CD4-positive, alpha-beta T cell treated with Interleukin-4 for 1 hour (primary cell): ENCODE measurements at places on chromosomes 12 and 14.

- no peak for DNase-seq
Measured at GRCh38 chr12:120204171-120204570, 3.3 kb upstream of the RPLP0 start.

GRCh38 chr14:94685681-94686485, 73.7 kb downstream of the SERPINA3 start:
- DNase-seq: no peak

DNA sequence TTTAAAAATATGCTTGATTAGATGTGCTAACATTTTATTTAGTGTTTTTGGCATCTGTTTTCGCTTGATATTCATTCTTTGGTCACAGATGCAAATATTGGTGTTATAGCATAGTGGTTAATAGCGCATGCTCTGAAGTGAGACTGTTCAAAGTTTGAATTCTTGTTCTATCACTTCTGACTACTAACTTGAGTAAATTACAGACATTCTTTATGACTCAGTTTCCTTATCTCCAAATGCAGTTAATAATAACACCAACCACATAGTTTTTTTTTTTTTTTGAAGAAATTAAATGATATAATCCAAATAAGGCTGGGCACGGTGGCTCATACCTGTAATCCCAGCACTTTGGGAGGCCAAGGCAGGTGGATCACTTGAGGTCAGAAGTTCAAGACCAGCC, 81.0 kb downstream of the TMX1 start:
- no peak for DNase-seq

DNA sequence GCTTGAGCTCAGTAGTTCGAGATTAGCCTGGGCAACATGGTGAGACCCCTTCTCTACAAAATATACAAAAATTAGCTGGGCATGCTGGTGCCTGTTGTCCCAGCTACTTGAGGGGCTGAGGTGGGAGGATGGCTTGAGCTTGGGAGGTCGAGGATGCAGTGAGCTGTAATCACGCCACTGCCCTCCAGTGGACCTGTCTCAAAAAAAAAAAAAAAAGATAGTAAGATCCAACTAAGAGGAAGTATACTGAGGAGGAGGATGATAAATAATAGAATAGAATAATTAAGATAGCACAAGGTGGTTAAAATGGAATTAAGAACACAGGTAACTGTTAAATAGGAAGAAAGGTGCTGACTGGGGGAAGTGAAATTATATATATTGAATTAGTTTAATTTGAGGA, 37.0 kb upstream of the BAZ1A start:
- DNase-seq: no peak

DNA sequence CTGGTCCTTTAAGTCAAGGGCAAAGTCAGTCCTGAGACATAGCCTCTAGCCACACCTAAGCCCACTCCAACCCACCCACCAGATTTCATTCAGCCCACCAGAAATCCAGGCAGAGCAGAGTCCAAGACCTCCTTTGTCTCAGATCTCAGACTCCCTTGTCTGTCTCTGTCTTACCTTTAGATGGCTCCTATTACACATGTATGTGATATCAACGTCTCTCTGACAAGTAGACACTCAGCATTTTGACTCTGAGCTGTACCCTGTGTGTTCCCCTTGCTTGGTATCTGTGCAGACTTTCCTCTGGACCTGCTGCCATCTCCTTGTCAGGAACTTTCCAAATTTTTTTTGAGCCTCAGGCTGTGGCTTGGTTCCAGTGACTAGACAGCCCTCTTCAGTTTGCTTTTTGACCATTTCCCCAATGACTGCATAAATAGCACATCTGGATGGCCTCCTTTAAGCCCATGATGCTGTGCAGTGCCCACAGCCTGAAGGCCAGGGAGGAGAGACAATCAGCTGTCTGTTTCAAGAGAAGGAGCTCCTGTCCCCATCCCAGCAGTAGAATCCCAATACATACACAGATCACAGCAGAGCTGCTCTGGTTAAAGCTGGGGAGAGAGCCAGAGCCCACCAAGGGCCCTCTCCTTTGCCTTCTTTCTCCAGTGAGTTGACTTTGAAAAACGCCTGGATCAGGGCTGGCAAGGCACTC, 7.0 kb downstream of the POU6F1 start:
- DNase-seq: no peak

DNA sequence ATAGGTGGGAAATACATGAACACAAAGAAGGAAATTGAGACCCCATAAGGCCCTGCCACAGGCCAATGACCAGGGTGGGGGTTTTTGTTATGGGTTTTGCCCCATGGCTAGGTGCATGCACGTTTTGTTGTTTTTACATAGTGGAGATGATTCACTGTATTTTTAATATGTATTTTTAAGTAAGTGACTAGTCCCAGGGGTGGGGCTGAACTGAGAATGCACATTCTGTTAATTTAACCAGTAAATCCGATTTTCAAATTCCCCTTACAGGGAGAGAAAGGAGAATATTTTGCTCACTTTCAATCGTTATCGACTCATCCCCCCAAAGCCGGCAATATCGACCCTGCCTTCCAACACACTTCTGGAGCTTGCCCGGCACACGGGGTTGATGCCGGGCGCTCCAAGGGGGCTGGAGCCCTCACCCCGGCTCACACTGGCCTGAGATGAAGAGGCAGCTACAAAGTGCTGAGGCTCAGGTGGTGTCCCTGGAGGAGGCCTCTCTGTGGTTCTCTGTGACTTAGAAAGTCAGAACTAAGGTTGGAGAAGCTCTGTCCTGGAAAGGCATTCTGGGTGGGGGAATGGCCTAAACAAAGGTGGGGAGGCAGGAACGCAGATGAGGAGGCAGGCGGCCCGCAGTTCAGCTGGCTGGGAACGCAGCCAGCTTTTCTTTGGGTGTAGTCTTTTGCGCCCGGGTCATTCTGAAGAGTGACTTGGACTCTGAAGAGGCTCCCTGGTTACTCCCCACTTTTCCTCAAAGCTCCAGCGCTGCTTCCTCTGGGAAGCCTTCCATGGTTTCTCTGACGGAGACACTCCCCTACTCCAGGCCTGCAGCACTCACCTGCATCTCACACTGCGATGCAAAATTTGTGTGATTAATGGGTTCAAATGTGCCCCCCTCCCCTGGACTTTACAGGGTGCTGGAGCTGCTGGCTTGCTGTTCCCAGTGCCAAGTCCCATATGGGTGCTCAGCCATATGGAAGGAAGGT, 50.7 kb upstream of the DLK1 start:
- DNase-seq: no peak

GRCh38 chr14:61147831-61148549, 133.1 kb downstream of the TMEM30B start:
- no peak for DNase-seq

DNA sequence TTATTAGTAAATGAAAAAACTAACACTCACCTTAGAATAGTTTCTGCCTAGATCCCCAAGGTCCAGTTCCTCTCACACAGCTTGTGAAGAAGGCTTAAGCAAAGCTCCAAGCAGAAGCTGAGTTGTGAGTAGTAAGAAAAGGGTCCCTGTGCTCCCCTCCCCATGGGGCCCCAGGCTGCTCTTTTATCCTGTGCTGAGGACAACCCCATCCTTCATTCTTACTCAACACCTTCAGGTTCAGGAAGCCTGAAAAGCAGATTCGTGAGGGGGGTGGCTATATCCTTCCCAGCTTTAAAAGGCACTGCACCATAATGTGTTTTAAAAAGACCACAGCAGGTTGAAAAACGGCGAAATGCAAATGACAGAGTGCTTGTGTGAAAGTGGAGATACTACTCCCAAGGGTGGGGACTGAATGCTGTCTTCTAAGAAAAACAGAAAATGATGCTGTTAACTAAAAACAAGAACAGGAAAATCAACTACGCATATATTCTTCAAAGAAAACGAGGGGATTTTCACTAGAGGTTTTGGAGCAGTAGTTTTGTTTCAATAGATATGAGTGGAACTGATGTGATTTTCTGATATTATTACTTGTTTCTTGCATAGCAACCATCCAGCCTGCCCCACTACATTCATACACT, 182.7 kb downstream of the KTN1 start:
- DNase-seq: peak; percentile 28

GRCh38 chr14:75338398-75338797, 59.8 kb downstream of the FOS start:
- DNase-seq: no peak

- no peak for DNase-seq
Measured at GRCh38 chr12:65953631-65954030, 129.3 kb downstream of the HMGA2 start.

DNA sequence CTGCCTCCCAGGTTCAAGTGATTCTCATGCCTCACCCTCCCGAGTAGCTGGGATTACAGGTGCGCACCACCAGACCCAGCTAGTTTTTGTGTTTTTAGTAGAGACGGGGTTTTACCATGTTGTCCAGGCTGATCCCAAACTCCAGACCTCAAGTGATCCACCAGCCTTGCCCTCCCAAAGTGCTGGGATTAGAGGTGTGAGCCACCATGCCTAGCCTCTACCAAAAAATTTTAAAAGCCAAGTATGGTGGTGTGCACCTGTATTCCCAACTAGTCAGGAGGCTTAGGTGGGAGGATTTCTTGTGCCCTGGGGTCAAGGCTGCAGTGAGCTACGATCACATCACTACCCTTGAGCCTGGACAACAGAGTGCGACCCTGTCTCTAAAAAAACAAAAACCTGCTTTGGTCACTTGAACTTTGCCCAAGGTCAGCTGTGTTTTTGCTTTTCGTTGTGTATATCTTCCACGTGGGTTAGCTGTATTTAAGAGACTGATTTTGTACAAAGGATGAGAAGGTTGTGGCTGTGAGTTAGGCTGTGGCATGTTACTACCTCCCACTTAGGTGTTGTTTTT, 12.7 kb downstream of the C12orf76 start:
- DNase-seq: no peak

DNA sequence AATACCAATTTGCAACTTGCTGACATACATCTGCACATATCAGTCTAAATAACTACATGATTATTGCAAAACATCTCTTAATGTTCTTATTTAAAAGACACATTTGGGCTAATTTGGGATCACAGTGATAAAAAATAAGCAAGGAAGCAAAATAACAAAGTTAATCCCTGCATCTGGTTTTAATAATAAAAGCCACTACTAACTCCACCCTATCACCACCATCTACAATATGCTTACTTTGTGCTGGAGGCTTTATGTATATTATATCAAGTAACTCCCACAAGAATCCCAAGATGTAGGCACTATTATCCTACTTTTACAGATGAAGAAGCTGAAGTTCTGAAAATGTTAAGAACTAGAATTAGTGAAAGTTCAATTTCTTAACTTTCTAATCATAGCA, 45.7 kb downstream of the TAOK3 start:
- DNase-seq: no peak

GRCh38 chr14:90645842-90646443, 170.3 kb downstream of the TTC7B start:
- no peak for DNase-seq

DNA sequence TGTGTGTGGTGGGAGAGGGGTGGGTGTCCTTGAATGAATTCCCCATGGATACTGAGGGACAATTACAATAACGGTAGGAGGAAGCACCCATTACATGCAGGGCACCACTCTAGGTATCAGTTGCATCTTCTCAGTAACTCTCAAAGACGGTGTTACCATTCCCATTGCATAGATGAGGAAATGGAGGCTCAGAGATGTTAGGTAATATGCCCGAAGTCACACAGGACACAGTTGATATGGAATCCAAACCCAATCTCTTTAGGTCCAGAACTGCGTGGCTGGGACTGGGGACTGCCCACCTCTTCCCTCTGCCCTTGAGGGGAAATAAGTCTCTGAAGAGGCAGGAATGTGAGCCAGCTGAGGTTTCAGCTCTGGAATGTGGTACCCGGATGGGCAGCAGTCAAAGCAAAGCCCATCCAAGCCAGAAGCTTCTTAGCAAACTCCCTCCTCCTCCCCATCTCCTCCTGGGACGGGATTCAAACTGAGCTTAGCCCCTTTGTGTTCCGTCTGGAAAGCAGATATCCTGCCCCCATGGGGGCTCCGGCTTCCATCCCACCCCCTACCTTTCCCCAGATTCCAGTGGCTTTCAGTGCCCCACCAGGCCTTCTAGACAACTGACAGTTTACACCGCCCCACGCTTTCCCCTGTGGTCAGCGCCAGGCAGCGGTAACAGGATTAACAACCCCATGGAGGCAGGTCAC, 187.5 kb downstream of the RBM19 start:
- DNase-seq: no peak

DNA sequence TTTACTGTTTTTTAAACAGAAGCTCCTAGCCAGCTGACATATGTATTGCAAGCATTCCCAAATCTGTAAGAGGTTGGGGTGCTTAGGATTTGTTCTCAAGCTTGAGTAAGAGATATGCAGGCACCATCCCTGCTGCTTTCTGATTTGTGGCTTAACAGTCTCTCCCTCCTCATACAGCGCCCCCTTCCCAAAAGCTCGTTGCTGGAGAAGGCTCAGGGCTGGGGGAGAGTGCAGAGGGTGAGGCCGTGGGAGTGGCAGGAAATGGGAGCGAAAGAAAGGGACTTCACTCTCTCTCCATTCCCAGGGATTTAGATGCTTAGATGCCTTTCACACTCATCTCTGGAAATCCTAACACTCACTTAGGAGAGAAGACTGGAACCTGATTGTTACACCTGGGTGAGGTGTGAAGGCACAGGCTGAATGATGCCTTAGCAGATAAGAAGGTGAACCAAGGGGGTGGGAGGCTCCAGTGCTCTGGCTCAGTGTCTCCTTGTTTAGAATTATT, 172.0 kb downstream of the C12orf75 start:
- DNase-seq: no peak

GRCh38 chr12:116933091-116933490, 22.3 kb downstream of the FBXW8 start:
- DNase-seq: no peak

GRCh38 chr14:68623307-68623706, 169.6 kb downstream of the ZFP36L1 start:
- DNase-seq: no peak

GRCh38 chr14:41022932-41023331, 583.7 kb upstream of the LRFN5 start:
- DNase-seq: no peak

- DNase-seq: no peak
Measured at GRCh38 chr12:120993496-120993895, 15.2 kb downstream of the HNF1A start.

- no peak for DNase-seq
Measured at GRCh38 chr12:48969833-48970701, 1.5 kb downstream of the WNT10B start.

- DNase-seq: no peak
Measured at GRCh38 chr12:67498991-67499390, 149.6 kb upstream of the DYRK2 start.

- no peak for DNase-seq
Measured at GRCh38 chr12:93008044-93008778, 79.1 kb upstream of the EEA1 start.

- no peak for DNase-seq
Measured at GRCh38 chr12:65155784-65156183, 13.6 kb upstream of the LEMD3 start.

DNA sequence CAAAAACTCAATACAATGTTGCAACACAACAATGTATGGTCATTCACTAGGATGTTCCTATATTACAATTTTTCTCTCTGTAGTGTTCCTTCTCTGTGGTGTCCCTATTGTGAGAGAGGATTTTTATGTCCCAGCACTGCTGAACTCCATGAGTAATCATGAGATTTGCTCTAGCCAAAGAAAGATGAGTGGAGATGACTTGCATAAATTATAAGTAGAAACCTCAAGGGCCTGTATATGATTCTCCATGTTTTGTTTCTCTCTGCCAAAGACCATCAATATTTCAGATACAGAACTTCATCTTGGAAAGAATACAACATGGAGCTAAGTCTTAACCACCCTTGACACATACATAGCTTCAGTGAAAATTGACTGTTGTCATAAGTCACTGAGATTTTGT, 579.1 kb downstream of the TMTC2 start:
- no peak for DNase-seq
